CD4-positive, alpha-beta T cell treated with Interleukin-17A for 4 hours (primary cell): ENCODE measurements at places on chromosomes 6 and 20.
A peak's percentile ranks its signal among the peaks of the same experiment; 100 is the strongest.

DNA sequence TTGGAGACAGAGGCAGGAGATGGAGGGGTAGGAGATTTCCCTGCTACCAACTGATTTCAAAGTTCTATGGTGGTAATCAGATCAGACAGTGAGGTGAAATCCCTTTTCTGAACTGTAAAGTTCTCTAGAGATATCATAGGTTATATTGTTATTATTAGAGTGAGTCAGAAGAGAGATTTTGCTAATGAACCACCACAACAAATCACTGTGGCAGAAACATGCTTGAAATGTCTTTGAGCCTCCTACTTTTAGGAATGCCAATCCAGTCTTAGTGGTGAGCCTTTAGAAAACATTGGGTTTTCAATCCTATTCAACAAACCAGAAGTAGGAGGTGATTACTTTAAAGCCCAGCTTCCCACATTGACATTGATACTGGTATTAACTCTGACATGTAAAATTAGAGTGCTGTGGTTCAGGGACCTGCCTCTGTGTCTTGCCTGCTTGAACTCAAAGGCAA is 136.7 kb upstream of the CNR1 start:
- no peak for DNase-seq

- no peak for DNase-seq
These were observed 42.1 kb downstream of the VAPB start for GRCh38 chr20:58431134-58431533.

DNA sequence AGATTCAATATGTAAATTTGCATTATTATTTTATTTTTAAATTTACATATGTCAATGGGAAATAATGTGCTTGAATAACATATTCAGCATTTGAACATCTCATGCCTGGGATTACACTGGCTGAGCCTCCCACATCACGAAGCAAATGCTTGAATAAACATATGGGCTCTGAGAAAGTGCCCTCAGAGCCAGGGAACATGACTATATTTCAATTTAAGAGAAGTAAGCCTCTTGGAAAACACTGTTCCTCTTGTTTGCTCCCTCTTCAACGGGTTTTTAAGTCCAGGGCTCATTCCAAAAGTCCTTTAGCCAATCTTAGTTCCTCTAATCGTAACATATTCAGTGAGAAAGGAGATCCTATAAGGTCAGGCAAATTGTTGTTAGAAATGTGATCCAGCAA is 122.0 kb downstream of the GMPR start:
- DNase-seq = no peak

GRCh38 chr6:6969761-6970223 is 138.0 kb upstream of the RREB1 start:
- no peak for DNase-seq

DNA sequence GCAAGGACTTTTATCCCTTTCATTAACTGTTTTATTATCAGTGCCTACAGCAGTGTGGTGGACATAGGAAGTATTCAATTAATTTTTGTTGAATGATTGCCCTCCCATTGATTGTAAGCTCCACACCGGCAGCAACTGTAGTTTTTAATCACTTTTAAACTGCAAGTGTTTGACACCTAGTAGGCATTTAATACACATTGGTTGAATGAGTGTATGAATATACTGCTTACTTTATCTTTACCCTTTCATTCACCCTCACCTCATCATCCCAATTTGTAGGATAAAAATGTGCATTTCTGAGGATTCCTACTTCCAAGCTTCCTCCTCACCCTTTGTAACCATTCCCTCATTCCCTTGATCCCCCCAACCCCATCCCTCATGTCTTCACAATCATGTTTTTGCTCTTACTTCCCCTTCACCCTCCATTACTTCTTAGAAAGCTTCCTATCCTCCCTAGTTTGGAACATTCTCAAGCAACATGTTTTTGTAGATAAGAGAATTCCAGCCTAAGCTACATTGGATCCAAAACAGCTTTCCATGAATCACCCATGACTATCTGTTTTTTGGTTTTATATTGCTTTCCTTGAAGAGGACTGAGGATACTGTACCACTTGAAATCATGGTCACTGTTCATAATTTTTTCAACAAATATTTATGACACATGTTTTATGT is 955 bp upstream of the SLC26A8 start:
- DNase-seq = no peak

GRCh38 chr6:67643281-67643680 is 991.8 kb upstream of the ADGRB3 start:
- no peak for DNase-seq

DNA sequence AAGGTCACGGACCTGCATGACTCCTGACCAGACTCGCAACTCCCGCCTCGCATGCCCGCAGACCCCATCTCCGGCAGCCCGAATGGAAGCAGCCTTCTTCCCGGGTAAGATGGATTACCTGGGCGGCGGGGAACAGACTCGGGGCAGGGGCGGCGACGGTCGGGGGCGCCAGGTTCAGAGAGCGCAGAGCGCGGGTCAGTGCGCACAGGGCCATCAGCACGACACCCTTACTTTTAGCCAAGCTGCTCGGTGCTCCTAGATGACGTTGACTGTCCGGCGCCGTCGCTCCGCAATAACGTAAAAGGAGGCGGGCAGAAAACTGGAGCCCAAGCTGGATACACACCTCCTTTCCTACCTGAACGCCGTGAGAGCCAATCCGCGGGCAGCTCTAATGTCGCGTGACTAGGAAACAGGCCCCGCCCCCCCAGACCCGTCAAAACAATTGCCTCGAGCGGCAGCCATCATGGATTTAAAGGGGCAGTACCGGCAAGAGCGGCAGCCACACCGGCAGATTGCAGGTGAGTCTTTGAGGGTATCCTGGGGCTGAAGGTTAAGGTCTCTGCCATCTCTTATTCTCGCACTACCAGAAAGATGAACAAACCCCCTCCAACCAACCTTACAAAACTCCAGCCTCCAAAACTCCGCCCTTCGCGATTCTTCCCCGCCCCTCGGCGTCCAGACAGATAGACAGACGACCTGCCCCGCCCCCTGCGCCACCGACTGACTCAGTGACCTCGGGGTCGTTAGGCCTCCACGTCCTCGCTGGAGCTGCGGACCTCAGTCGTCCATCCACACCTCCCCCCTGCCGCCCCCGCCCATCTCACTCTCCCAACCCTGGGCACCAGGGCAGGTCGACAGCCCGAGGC is at the start of the genes KLC4 and MRPL2:
Gene KLC4 (plus strand): TSS at position 464 of the 866 bp plus-strand sequence. CDS start 1,705 bp downstream, outside the sequence.
Gene MRPL2 (minus strand): TSS at position 267 of the 866 bp plus-strand sequence. CDS start 53 bp downstream, at position 214.
- DNase-seq = peak; percentile 99

DNA sequence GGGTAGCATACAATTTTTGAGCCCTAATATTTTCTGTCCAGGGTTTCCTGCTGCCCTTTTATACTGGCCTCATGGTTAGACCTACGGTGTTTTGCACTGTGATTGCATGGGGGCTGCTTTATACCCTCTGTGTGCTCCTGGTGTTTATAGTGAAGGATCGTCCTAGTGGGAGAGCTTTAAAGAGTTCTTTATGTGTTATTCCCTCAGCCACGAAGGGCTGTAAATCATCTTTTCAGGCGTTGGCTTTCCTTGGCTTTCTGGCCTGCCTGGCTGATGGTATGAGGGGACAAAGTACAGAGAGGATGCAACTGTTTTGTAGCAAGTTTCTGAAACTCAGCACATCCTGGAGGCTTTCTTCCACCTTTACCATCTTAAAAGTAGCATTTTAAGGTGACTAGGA is 464.3 kb downstream of the EPM2A start:
- DNase-seq = no peak

GRCh38 chr6:151056230-151056907 is 183.4 kb upstream of the AKAP12 start:
- no peak for DNase-seq

GRCh38 chr6:131029626-131030297 is 33.3 kb downstream of the EPB41L2 start:
- no peak for DNase-seq

DNA sequence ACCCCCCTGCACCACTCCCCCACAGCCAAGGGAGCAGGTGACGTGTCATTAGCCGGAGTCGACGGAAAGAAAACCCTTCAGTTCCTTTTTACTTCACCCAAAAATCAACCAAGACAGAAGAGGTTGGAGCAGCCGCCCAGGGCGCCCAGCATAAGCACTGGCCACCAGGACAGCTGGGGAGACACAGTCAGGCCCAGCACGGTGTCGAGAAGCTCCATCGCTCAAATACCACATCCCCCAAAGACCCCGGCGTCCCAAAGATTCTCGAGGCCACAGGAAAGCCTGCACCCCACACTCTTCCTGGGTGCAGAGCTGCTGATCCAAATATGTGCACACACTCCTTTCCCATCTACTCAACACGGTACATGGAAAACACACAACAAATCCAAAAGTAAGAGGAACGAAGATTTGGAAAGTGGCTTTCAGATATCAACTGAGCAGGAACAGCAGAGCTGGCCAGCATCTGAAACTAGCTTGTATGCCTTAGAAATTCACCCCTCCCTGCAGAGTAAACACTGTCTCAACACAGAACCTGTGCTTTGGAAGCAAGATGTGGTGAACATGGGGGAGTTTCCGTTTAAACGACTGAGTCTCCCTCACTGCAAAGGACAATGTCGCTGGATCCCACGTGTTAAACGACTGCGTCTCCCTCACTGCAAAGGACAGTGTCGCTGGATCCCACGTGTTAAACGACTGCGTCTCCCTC is 54.6 kb downstream of the DLL1 start:
- no peak for DNase-seq

DNA sequence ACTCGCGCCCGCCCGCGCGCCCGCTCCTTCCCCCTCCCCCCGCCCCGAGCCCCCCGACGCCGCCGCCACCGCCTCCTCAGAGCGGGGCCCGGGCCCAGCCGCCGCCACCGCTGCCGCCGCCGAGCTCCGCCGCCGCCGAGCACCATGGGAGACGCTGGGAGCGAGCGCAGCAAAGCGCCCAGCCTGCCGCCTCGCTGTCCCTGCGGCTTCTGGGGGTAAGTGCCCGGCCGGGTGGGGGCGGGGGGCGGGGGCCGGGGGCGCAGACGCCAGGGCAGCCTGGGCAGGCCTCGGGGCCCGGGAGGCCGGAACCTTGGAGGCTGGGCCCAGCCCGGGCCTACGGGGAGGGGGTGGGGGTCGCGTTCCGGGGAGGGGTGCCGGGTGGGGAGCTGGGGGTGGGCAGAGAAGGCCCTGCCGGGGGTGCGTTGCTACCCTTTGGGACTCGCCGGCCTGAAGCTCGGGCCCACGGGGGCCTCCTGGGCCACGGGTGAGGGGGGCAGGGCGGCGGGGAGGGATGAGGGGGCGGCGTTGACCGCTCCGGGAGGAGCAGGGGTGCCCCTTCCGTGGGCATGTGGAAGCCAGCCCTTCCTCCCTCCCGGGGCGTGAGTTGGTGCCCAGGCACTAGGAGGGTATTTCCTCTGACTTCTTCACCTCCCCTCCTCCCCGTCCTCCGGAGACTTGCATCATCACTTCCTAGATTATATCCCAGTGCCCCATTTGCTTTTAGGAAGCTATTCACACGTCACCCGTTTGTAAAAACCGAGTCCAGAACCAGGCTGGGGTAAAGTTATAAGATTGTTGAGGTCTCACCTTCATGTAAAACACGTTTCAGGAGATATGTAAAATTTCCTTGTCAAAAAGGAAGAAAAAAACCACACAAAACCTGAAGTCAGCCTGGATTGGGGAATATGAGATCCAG is 533 bp downstream of the ZFAND3 start:
- DNase-seq = peak; percentile 39

DNA sequence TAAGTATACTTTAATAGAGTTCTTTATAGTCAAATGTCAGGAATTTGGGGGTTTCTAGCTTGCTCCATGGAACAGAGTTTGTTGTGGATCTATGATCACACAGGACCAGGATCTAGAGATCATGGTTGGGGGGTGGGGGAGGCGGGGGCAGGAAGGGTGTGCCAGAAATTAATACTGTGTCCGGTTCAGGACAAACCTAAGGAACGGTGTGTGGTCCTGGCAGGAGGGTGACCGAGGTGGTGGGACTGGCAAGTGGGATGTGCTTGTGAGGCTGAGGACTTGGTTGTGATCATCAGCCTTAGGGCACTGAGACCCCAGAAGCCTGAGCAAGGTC is 27.9 kb downstream of the GSTA3 start:
- DNase-seq = no peak

- DNase-seq = no peak
These were observed 43.0 kb downstream of the PRDM1 start for GRCh38 chr6:106128981-106129781.

GRCh38 chr6:132167929-132168892 is 217.0 kb upstream of the CCN2 start:
- DNase-seq = no peak

DNA sequence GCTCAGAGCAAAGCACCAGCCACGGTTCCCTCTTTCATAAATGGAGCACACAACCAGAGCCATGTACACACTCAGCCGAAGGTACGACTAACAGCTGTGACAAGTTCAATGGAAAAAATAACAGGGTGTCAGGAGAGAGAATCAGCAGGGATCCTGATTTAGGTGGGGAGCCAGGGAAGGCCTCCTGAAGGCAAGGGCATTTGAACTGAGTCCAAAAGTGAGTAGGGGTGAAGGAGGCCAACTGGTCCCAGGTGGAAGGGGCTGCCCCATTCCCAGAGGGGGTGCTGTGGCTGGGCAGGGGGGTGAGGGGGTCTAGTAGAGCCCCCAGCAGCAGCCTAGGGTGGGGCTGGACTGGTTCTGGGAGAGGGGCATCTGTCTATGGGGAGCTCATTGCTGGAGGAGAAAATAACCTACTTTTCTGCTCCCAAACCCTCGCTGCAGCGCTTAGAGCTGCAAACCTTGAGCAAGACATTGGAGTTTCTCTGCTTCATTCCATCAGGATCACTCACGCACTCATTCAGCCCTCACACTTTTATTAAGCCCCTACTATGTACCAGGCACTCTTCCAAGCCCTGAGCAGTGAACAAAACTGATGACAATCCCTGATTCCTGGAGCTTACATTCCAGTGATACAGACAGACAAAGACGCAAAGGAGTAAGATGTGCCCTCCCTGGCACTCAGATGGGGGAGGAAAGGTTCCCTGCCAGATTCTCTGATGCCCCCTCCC is 113.5 kb downstream of the TOX2 start:
- DNase-seq = no peak

- DNase-seq = no peak
These were observed 538.0 kb upstream of the ID4 start for GRCh38 chr6:19299129-19299528.

DNA sequence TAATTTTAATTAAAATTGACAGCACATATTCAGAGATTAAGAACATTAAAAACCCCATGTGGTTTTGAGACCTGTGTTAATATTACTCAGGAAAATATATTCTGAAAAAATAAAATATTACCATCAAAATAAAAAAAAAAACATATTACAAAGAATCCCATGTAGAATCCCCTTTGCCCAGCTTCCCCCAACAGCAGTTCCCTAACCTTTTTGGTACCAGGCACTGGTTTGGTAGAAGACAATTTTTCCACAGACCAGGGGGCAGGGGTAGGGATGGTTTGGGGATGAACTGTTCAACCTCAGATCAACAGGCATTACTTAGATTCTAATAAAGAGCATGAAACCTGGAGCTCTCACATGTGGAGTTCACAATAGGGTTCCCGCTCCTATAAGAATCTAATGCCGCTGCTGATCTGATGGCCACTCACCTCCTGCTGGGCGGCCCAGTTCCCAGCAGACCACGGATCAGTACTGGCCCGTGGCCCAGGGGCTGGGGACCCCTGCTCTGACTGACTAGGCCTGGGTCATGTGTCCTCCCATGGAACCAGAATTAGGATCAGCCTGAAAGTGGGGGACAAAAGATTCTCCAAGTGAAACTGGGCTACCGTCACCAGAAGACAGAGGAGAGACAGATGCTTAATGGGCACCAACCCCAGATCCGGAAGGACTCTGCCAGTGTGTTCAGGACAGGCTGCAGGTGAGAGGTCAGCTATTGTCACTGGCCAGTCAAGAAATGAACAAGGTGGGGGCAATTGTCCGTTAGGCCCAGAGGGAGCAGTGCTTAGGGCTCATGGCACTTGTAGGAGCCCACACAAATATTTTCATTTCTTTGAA is 235.5 kb downstream of the PREX1 start:
- no peak for DNase-seq
